ENCODE measurements at places on chromosomes 6 and 20.

DNA sequence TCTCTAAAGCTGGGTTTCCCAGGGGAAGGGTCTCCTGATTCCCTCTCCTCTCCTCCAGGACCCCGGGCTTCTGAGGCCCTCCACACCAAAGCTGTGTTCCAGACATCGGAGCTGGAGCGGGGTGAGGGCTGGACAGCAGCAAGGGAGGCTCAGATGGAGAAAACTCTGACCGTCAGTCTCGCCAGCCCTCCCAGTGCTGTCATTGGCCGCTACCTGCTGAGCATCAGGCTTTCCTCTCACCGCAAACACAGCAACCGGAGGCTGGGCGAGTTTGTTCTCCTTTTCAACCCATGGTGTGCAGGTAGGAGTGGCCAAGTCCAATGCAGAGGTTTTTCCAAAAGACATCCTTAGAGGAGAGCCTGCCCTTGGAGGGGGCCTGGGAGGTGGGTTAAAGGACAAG, 14.4 kb downstream of the TGM6 start:
- no peak for DNase-seq

- no peak for DNase-seq
These were observed 33.2 kb downstream of the HLA-A start for GRCh38 chr6:29975561-29975907.

GRCh38 chr6:142697922-142698321, 247.1 kb downstream of the HIVEP2 start:
- DNase-seq: no peak

DNA sequence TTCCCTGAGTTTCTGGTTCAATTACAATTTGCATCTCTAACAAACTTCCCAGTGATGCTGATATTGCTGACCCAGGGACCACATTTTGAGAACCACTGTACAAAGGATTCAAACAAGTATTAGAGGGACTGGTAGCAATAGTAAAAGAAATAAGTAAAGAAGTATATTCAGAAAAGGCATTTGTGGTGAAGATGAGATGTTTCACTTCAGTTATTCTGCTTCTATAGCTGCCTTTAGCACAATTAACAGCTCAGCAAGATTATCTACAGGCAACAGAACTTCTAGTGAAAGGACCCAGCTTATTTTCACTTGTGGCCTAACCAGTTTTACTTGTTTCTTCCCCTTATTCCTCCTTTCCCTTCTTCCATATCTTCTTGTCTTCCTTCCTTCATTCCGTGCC, 149.4 kb downstream of the PHF3 start:
- DNase-seq: no peak

DNA sequence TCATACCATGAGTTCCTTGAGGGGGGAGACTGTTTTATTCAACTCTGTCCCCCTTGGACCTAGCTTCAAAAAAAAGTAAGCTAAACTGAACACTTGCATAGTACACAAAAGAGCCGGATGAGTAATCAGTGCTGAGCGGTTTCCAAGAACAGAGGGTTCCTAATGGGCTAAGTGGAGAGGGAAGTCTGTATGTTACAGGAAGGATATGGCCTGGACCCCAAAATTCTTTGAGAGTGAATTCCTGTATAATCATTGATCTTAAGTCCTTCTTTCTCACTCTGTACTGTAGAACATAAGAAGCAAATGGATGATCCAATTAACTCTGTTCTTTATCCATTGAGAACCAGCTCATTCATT, 324.7 kb upstream of the CNR1 start:
- no peak for DNase-seq

Data from naive thymus-derived CD8-positive, alpha-beta T cell (primary cell).